ENCODE measurements at places on chromosomes 1 and 21.

- DNase-seq = no peak
These were observed 68.3 kb downstream of the PLPPR4 start for GRCh38 chr1:99332561-99332960.

DNA sequence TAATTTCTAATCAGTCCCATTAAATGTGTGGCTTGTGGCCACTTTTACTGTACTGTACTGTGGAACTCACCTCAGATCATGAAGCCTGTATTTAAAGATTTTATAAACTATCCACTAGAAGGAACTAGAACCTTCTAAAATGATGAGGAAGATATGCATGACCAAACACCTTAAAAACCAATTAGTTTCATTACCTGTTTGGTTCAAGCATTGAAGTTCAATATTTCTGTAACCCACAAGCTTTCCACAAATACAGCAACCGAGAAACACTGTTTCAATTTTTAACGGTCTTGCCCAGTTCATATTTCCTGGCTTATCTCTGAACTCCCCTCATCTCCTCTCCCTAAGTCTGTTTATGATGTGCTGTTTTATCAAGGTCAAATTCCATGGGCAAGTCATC, 264.3 kb upstream of the PLD5 start:
- DNase-seq = no peak

GRCh38 chr1:200351425-200351824, 58.4 kb downstream of the ZNF281 start:
- no peak for DNase-seq

- no peak for DNase-seq
These were observed 102.0 kb downstream of the FMN2 start for GRCh38 chr1:240193679-240194078.

DNA sequence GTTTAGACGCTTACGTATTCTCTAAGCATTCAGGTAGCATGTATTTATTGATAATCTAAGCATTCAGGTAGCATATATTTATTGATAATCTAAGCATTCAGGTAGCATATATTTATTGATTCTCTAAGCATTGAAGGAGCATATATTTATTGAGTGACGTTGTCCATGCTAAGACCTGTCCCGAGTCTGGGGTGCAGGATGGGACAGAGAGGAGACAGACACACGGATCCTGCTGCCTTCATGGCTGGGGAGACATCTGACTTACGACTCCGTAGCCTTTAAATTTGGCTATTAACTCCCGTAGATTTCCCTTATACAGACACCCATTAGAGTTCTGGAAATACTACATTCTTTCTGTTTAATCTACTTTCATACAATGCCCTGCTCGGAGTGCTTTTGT, 982 bp downstream of the SCCPDH start:
- no peak for DNase-seq
